ENCODE measurements at places on chromosomes 2 and 18.
A peak's percentile ranks its signal among the peaks of the same experiment; 100 is the strongest.

DNA sequence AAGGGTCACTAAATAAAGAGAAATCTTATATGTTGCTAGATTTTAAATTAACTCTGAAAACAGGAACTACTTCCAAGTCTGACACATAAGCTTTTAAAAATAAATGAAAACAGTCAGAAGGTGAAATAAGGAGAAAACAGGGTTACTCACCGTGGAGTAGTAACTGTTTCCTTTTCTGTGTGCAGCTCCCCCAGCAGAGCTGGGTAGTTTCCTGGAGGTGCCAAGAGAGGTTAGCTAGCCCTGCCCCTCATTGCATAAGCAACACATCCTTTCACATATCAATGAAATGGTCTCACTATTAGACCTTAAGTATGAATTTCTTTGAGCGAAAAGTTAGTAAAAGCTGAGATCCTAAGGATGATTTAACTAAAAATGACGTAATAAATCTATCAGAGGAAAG, 54.0 kb upstream of the GPR75 start:
- peak; percentile 25 for DNase-seq

GRCh38 chr2:170026361-170026760, 151.6 kb upstream of the MYO3B start:
- DNase-seq, result no peak

DNA sequence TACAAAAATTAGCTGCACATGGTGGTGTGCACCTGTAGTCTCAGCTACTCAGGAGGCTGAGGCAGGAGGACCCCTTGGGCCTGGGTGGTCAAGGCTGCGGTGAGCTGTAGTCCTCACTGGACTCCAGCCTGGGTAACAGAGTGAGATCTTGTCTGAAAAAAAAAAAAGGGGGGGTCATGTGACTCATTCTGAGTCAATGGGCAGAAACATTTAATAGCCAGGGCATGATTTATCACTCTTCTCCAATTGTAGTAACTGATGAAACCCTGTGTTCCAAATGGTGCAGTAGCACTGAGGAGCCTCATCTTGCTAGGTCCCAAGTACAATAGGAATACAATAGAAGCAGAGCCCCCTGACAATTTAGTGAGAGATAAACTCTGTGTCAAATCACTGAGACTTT, 78.9 kb upstream of the CCDC68 start:
- peak; percentile 26 for DNase-seq

DNA sequence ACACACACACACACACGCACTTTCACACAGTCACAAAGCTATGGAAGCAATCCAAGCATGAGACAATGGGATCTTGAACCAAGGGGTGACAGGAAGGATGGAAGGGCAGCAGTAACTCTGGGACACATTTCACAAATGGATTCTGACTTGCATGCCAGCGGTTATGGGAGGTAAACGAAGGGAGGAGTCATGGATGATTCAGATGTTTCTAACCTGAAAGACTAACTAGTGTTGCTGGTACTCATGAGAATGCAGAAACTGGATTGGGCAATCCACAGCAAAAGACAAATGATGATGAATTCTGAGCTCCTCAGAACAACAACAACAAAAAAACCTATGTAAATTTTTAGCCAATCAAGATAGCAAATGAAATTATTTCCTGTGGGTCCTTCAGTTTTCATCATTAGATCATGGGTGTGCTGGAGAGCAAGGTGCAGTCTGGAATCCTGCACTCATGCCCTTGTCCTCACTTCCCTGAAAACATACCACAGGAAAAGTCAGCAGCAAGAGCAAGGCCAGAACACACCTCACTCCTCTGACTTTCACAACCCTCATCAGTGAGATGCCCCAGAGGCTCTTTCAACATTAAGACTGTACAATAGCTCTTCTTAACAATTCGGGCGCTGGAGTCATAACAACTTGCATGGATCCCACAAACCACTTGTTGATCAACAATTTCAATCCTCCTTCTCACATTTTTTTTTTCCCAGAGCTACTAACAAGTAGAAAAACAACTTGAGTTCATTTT, 32.6 kb downstream of the ABCA12 start:
- DNase-seq, result peak; percentile 32

- DNase-seq, result peak; percentile 77
Observed at GRCh38 chr18:12659904-12660605, 2.1 kb upstream of the SPIRE1 start.

GRCh38 chr2:151878655-151879563, 50.7 kb upstream of the ARL5A start:
- DNase-seq, result no peak

DNA sequence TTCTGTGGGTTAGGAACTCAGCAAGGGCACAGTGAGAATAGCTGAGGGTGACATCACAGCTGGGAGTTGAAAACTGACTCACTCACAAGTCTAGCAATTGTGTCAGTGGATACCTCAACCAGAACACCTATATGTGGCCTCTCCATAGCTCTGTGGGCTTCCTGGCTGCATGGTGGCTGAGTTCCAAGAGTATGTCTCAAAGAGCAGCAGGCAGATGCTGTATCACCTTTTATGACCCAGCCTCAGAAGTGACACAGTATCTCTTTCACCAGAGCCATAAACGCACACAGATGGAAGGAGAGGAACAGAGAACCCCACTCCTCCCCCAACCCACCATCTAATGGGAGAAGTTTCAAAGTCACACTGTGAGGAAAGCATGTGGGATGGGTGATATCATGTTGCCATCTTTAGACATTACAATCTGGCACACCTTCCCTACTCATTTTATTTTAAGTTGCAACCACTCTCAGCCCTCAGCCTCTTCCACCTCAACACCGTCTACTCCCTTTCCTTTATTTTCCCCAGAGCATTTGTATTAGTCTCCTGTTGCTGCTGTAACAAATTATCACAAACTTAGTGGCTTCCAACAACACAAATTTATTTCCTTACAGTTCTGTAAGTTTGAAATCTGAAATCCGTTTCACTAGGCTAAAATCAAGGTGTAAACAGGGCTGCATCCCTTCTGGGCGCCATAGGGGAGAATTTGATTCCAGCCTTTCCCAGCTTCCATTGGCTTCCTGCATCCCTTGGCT, 134.6 kb upstream of the SPATS2L start:
- no peak for DNase-seq

DNA sequence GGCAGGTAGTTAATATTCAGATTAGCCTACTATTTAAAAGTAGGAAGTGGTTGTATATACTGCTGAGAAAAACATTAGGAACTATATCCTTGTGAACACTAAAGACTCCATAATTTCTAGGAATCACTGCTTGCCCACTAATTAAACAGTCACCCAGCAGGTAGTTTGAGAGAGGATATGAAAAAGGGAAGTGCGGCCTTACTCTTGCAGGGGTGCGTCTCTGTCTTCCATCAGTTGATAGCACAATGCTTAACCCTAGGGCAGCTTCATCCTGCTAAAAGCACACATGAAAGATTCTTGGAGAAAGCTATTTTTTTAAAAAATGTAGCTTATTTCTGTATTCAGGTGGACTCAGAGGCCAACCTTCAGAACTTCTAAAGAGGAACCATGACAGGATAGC, 53.1 kb upstream of the ATP5MC3 start:
- DNase-seq, result no peak

DNA sequence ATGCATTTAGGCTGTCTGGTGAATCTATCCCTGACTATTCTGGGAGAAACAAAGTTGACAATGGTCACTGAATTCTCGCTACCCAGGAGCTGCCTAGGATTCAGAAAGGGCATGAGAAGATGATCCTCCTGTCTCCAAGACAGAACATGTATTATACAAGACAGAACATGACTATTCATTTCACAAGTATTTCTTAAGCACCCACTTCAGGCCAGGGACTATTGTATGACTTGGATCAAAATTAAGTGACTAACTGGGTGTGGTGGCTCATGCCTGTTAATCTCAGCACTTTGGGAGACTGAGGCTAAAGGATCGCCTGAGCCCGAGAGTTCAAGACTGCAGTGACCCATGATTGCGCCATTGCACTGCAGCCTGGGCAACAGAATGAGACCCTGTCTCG, 235.8 kb upstream of the RAB12 start:
- no peak for DNase-seq

DNA sequence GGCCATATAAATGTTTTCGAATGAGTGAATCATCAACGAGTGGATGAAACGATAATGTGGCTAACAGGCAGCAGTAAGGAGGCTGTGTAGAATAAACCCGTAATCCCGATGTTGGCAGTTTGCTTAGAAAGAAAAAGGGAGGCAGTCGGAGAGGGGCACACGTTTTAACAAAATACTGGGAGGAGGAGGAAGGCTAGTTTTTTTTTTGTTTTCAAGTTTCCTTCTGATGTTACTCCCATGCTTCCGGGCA, 476 bp upstream of the MSH2 start:
- DNase-seq, result peak; percentile 27

- DNase-seq, result no peak
Observed at GRCh38 chr2:102155703-102156515, 13.4 kb downstream of the IL1R1 start.

GRCh38 chr2:76861708-76862107, 660.5 kb downstream of the LRRTM4 start:
- DNase-seq, result no peak

DNA sequence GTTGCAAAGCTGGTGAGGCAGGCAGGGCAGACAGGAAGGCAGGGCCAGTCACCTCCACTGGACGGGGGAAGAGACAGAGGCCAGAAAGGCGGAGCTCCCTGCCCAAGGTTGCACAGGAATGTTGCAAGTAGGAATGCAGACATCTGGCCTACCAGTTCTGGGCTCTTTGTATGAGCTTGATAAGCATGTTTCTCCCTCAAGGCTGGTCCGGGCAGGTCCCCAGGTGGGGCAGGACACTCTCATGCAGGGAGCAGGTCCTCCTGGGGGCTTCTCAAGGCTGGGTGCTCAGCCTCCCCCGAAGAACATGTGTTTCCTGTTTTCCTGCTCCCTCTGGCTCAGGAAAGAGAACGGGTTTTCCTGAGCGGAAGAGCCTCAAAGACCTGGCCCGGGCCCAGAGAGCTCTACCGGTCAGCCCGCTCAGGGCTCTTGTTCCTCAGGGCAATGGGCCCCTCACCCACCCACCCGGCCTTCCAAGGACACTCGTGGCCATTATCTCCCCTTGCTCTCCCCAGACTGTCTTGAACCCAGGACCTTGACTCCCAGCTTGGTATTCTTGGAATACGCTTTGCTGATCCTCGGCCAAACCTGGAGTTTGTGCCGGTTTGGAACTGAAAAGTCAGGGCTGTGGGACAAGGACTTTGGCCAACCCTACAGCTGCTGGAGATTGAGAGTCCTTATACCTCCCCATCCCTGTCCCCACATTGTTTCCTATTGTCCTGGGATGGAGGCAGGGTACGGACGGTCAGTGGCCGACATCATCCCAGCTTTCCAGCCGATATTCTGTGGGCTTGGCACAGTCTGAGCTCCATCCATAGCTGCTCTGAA, 87.7 kb upstream of the HAAO start:
- DNase-seq, result no peak

- no peak for DNase-seq
Observed at GRCh38 chr18:29711932-29712331, 1330.6 kb downstream of the DSC3 start.

- no peak for DNase-seq
Observed at GRCh38 chr2:8643996-8644356, 37.9 kb upstream of the ID2 start.

DNA sequence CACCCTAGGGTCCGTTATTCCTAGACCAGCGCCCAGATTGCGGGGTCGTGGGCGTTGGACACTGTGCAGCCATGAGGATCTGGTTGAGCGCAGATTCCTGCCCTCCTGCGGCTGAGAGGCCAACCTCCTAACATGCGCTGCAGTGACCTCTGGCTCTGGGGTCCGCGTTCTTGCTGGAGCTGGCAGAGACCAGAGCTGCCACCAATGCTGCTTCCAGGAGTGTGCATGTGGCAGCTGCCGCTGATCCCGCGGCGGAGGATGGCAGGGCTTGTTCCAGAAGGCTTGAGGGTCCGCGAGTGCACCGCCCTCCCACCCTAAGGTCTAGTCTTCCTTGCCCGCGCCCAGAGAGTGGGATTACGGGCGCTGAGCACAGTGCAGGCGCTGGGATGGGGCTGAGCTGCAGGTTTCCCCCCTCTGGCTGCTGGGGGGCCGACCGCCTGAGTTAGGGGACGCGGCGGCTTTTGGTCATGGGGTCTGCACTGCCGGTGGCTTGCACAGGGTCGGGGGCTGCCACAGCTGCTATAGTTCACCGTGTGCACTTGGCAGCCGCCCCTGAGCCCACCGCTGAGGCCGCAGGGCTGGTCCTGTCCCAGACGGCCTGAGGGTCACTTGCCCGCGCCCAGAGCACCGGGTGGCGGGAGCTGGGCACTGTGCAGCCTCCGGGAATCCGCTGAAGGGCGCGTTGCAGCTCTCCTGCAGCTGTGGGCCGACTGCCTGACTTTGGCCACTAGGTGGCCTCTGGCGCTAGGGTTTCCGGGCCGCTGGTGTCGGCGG, 145.9 kb downstream of the CCDC74A start:
- peak; percentile 68 for DNase-seq

GRCh38 chr2:191247381-191248057, 2.3 kb downstream of the MYO1B start:
- DNase-seq, result peak; percentile 92

Measured in HFFc6 (cell line).